Stimulated activated CD4-positive, alpha-beta T cell treated with anti-CD3 and anti-CD28 coated beads, TNF-alpha, amount 100 ng/mL, for 24 hours (primary cell): ENCODE measurements at places on chromosomes 3 and 15.

DNA sequence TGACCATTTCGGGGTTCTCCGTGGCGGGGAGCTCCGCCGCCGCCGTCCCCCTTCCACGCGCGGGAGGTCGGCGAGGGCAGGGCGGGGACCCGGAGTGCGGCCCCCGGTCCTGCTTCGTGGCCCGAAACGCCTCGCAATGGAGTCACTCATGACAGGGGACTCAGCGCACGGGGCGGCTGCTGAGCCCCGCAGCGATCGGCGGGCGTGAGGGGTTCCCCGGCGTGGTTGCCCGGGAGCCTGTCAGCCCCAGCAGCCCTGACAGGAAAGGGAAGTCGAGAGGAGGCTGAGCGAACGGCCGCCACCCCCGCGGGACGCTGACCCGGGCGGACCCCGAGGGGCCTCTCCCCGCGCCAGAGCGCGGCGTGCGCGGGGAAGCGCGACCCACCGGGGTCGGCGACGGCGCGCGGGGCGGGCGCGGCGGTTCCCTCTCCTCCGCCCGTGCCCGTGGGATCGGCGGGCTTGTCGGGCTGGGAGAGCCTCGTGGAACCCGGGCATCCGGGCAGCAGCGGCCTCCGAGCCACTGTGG is 564 bp upstream of the PIGZ start:
- DNase-seq, result peak; percentile 49

DNA sequence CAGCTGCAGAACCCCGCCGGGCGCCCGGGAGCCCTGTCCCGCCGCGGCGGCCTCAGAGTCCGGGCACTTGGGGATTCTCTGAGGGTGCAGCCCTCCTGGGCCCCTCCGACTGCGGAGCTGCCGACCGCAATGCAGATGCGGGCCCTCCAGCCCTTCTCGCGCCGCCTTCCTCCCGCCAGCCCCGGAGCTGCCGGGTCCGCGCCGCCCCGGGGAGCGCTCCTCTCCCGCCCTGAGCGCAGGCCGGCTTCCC is 320 bp upstream of the ACAN start:
- no peak for DNase-seq

DNA sequence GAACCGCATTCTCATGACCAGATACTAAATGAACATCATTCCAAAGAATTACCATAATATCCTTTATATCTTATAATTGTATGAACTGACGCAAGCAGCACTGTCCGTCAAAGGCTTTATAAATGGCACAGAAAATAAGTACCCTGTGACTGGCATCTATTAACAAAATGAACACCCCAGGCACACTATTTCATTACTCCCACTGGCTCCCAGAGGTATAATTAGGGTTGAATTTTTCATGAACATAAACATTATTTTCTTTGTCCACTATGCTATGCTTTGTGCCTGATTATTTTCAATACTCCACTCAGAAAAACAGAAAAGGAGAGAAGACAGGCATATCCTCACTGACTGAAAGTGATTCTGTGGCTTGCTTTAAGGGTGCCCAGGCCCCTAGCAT is 71.1 kb downstream of the LYZL4 start:
- no peak for DNase-seq

- DNase-seq, result no peak
These were observed 79.3 kb upstream of the SKOR1 start for GRCh38 chr15:67746022-67746421.

DNA sequence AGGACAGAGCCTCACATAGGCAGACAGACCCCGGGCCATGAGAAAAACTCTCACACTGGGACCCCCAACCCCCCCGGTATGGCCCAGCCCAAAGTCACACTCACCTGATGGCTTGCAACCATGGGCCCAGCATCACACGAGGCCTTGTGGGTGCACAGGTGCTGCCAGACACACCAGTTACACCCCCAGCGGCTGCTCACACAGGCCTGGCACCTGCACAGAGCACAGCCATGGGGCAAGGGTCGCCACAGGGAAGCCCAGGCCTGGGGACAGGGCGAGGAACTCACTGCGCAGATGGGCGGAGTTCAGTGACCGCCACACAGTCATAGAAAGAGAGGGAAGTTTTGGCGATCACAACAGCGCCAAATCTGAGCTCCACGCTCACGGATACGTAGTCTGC is 9.3 kb downstream of the PLXNB1 start:
- DNase-seq, result no peak

DNA sequence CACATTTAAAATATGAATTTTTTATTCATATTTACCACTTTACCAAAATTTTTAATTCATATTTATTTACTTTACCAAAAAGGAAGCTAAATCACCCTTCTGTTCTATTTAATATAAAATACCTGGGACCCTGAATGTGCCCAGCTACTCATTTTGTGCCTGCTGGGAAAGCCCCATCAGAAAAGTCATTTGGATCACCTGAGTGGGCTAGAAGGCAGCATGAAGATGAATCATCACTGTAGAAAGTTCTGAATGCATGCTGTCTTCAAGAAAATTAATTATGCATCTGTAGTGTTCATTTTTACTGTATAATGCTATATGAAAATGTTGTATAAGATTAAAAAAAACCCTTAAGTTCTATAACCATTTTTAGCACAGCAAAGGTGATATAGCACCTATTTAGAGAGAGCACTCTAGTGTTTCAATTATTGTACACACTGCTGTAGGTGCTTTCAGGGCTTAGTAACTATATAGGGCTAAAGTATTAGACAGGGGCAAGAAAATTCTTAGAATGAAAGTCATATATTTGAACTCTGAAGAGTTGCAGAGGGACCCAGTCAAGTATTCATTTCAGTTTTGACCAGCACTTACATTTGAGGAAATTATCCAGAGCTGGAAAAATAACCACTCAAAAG is 175.1 kb downstream of the NFKBIZ start:
- DNase-seq, result no peak

- DNase-seq, result no peak
These were observed 34.7 kb downstream of the GBE1 start for GRCh38 chr3:81726735-81727134.

GRCh38 chr15:55360256-55360655 is 41.2 kb downstream of the PIGB start:
- DNase-seq, result no peak

GRCh38 chr3:11739123-11739522 is 95.4 kb upstream of the VGLL4 start:
- DNase-seq, result no peak

DNA sequence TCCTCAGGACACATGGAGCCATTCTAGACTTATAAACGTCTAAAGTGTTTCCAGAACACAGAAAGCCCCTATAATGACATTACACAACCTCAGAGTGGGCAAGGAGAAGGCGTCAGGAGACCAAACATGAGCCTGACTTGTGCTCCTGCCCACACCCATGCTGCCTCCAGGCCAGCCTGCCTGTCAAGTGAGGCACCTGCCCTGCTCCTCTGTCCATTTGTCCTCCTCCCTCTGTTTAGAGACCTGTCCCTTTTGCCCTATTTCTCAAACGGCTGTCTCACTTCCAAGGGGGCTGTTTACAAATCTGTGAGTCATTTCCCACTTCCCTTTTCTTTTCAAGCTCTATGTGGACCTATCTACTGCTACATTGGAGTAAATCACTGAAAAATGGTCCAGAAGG is 21.0 kb downstream of the ZDHHC3 start:
- no peak for DNase-seq

DNA sequence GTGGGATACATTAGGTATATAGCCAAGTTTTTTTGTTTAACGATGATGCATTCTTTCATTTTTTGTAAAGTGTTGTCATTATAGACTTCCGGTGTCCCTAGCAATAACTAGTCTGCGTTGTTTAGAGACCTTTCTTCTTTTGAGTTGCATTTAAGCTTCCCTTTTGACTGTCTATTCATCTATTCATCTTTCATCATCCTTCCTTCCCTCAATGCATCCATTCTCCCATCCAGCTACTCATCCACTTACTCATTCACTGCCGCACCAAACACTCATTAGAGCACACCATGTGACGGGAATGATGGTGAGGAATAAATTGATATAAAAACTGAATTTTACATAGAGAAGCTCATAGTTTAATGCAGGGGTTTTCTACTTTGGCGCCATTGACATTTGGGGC is 32.9 kb downstream of the OR4F15 start:
- DNase-seq, result no peak

DNA sequence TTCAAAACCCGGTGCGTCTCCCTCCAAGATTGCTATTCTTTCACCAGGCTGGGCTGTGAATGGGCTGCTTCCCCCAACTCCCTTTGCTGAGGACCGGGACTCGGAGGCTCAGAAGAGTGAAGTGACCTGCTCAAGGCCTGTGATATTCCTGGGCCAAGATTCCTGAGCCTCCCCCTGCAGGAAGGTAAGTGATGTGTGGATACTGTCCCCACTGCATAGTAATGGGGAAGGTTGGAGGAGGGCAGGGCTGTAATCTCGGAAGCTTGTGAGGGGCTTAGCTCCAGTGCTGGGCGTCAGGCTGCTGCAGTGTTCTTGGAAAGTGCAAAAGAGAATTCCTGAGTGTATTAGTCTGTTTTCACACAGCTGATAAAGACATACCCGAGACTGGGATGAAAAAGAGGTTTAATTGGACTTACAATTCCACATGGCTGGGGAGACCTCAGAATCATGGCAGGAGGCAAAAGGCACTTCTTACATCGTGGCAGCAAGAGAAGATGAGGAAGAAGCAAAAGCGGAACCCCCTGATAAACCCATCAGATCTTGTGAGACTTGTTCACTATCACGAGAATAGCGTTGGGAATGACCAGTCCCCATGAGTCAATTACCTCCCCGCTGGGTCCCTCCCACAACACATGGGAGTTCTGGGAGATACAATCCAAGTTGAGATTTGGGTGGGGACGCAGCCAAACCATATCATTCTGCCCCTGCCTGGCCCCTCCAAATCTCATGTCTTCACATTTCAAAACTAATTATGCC is 67.6 kb downstream of the EFCAB12 start:
- DNase-seq, result no peak

DNA sequence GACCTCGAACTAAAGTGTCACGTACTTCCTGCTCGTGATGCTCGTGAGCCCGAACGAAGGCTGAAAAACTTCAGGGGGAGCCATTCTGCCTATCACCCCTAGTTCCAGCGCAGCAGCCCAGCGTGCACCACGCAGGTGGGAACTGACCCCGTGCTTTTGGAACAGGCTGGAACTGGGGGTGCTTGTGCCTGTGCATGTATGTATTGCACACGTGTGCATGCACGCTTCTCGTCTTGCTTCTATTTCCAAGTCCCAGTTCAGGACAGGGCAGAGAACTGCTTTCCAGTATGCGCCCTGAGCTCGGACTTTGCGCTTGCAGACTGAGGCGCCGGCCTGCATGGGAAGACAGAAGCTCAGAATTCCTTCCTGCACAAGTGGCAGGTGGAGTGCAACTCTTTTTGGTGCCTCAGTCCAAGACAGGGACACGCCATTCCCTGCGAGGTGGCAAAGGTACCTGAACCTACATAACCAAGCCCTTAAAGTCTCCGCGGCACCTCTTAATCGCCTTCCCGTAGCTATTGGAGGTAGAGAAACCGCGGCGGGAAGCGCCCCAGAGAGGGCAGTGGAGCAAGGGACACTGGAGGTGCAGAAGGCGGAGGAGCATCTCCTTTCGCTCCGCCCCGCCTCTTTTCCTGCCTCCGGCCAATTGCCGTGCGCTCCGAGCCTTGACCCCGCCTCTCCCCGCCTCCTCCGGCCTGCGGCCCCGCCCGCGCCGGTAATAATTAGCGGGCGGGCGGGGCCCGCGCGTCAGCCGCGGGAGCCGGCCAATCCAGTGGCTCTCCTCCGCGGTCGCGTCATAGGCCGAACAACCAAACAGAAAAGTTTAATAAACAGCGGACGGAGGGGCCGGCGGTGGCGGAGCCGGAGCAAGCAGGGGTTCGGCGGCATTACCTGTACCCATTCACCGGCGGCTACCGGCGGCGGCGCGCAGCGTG is at the start of gene ZFAND6:
Gene ZFAND6, plus strand, starts transcription at position 826 of the 935 bp plus-strand sequence. CDS start 60,669 bp downstream, outside the sequence.
- DNase-seq, result peak; percentile 93

DNA sequence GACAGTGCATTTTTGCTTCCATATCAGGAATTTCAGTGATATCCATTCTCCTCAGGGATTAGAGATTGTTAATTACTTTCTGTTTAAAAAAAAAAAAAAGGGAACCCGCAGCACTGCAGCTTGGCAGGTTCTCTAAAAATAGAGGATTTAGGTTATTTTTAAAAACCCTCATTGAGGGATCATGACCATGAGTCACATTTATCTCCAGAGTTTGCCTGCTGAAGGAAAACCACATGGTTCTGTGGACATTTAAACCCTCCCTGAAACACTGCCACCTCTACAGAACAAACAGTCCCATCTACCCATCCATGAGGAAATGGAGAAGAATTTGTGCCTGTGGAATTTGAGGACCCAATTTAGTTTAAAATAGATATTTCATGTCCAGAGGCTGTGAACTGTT is 66.2 kb upstream of the UBE2E1 start:
- DNase-seq, result no peak

GRCh38 chr15:90596943-90597342 is 67.2 kb downstream of the CRTC3 start:
- no peak for DNase-seq
